ENCODE measurements at places on chromosomes 4 and X. TPM values are rescaled to one million over a fixed set of nuclear protein-coding genes. Genes with fewer than 3 reads are reported as not detected.

DNA sequence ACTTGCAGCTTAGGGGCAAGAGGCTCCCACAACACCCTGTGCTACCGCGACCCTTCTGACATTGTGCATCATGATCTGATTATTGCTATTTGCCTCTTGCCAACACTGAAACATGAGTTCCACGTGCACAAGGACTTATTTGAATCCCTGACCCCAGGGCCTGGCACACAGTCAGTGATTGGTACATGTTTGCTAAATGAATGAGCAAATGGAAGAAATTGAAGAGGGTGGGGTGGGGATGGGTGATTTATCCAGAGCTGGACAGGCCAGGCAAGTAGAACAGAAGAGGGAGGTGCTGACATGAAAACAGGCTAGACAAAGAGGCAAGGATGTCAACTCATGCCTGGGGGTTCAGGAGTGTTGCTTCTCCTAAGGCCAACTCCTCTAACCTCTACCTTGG is 24.9 kb upstream of the RPL39 start:
- no peak for DNase-seq

DNA sequence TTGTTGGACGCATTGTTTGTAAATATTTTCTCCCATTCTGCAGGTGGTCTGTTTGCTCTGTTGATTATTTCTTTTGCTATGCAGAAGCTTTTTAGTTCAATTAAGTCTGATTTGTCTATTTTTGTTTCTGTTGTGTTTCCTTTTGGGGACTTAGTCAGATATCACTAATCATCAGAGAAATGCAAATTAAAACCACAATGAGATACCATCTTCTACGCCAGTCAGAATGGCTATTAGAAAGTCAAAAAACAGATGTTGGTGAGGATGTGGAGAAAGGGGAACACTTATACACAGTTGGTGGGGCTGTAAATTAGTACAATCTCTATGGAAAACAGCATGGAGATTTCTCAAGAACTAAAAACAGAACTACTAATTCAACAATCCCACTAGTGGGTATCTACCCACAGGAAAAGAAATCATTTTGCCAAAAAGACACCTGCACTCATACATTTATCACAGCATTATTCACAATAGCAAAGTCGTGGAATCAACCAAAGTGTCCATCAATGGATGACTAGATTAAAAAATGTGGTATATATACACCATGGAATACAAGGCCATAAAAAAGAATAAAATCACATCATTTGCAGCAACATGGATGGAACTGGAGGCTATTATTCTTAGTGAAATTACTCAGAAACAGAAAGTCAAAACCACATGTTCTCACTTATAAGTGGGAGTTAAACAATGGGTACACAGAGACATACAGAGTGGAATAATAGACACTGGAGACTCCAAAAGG is 8.1 kb downstream of the COQ2 start:
- no peak for DNase-seq

GRCh38 chr4:3871181-3871852 is 105.1 kb downstream of the ADRA2C start:
- peak; percentile 28 for DNase-seq

- no peak for DNase-seq
Measured at GRCh38 chr4:27764526-27764837, 903.8 kb downstream of the STIM2 start.

DNA sequence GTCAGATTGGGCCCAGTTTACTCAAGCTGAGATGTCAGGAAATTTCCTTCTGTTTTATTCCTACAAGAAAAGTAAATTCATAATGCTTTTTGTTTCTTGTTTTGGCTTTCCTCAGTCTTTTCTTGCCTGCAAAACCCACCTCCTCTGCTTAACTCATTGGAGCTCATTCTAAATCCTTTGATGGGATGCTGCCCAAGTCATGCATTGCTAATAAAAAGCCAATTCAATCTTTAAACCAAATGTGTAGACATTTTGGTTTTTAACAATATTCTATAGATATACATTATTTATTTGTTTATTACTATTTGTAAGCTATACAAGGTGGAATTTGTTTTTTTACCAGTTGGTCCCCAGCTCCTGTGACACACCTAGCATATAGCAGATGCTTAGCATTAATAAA is 13.2 kb upstream of the PDE5A start:
- DNase-seq = no peak

DNA sequence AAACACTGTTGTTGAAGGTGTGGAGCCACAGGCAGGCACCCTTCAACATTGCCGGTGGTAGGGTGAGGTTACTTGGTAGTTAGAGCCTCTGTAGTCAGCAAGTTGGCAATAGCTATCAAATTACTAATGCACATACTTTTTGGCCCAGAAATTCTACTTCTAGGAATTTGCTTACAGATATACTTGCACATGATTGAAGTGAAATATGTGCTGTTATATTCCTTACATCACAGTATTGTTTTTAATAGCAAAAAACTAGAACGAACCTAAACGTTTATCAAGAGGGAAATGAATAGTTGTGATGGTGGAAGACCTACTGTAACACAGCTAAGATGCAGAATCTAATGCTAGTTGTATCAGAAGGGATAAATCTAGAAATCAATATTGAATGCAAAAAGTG is 7.7 kb upstream of the PJA1 start:
- no peak for DNase-seq

GRCh38 chr4:88018466-88018865 is 11.0 kb downstream of the PKD2 start:
- no peak for DNase-seq

Gene CCDC149
- total RNA-seq = 0.07 TPM

Gene PRDM5
- 0.63 TPM for total RNA-seq

Gene COQ2
- total RNA-seq = 23.6 TPM
